ENCODE measurements at places on chromosomes 3 and 15. TPM values are rescaled to one million over a fixed set of nuclear protein-coding genes. Genes with fewer than 3 reads are reported as not detected.

OR5K2 gene
- total RNA-seq, result not detected

SAXO2 gene
- total RNA-seq, result 1.6 TPM

GRCh38 chr15:99556011-99556410, 9.8 kb upstream of the MEF2A start:
- no peak for DNase-seq

GRCh38 chr15:88029696-88030095, 226.8 kb downstream of the NTRK3 start:
- no peak for DNase-seq

- no peak for DNase-seq
Measured at GRCh38 chr3:106440672-106441071, 571.9 kb upstream of the CBLB start.

GRCh38 chr3:42572278-42572677, 9.5 kb downstream of the SEC22C start:
- DNase-seq, result no peak
